Activated naive CD4-positive, alpha-beta T cell treated with anti-CD3 and anti-CD28 coated beads, Interleukin-2, amount 10 ng/mL, durations not matched to agents 5 hours and 36 hours (primary cell): ENCODE measurements at places on chromosomes 1 and 21. TPM values are rescaled to one million over a fixed set of nuclear protein-coding genes. Genes with fewer than 3 reads are reported as not detected.

Gene VAMP4
- total RNA-seq, result 20.9 TPM

Gene GBP1
- total RNA-seq, result 177 TPM

Gene GBP6
- 0.40 TPM for total RNA-seq

Gene IQGAP3
- 24.6 TPM for total RNA-seq

Gene CD2
- total RNA-seq, result 181 TPM

Gene FCGR3B
- not detected for total RNA-seq

Gene HES2
- 0.12 TPM for total RNA-seq

Gene IVNS1ABP
- 90.6 TPM for total RNA-seq

Gene SHISA4
- total RNA-seq, result 0.53 TPM

Gene NDUFS5
- total RNA-seq, result 149 TPM

Gene GFI1
- 39.5 TPM for total RNA-seq

Gene IFI44
- total RNA-seq, result 36.6 TPM

Gene MAEL
- total RNA-seq, result 0.35 TPM

Gene ZNF683
- not detected for total RNA-seq

Gene CATSPERE
- 0.58 TPM for total RNA-seq

Gene AMPD2
- total RNA-seq, result 112 TPM

Gene HAO2
- total RNA-seq, result not detected

Gene UBL4B
- not detected for total RNA-seq

Gene EPS8L3
- not detected for total RNA-seq

Gene VASH2
- total RNA-seq, result 0.15 TPM

Gene CELA2A
- not detected for total RNA-seq

Gene ELAPOR1
- total RNA-seq, result 2.3 TPM

Gene HSPB7
- total RNA-seq, result not detected

Gene LEPR
- 1.7 TPM for total RNA-seq

Gene LCE2B
- not detected for total RNA-seq

Gene AXDND1
- total RNA-seq, result not detected

Gene NOS1AP
- total RNA-seq, result 0.08 TPM

Gene KCNAB2
- 258 TPM for total RNA-seq

Gene GCSAML
- total RNA-seq, result not detected

Gene CNR2
- total RNA-seq, result 0.28 TPM

Gene FALEC
- not detected for total RNA-seq

Gene FHAD1
- 0.46 TPM for total RNA-seq

Gene GPR3
- 0.48 TPM for total RNA-seq

Gene NPHS2
- not detected for total RNA-seq

Gene PKP1
- total RNA-seq, result not detected

Gene GPR25
- not detected for total RNA-seq

Gene MAP10
- 2.9 TPM for total RNA-seq

Gene CDC14A
- total RNA-seq, result 49.0 TPM

Gene FCRL2
- total RNA-seq, result not detected

Gene C1QTNF12
- 3.2 TPM for total RNA-seq

Gene OR14K1
- not detected for total RNA-seq

Gene CTH
- 1.5 TPM for total RNA-seq

Gene CFHR4
- total RNA-seq, result not detected

Gene SPRR2G
- not detected for total RNA-seq

Gene LAMC1
- total RNA-seq, result not detected

Gene ITPKB
- total RNA-seq, result 65.8 TPM

Gene S100A7
- not detected for total RNA-seq
